Uterine smooth muscle cell (primary cell): ENCODE measurements at places on chromosomes 2 and 18. TPM values are rescaled to one million over a fixed set of nuclear protein-coding genes. Genes with fewer than 3 reads are reported as not detected.

MYL1 gene
- not detected in 2 replicates for total RNA-seq

CYBRD1 gene
- total RNA-seq, result 82.6 and 192 TPM in 2 replicates

HOXD13 gene
- total RNA-seq, result 7.5 and 7.7 TPM in 2 replicates

IL37 gene
- total RNA-seq, result 0.22 TPM in 1 of 2 replicates, not detected in the other

CNPPD1 gene
- total RNA-seq, result 26.9 and 31.2 TPM in 2 replicates

SLC30A3 gene
- 0.66 and 0.87 TPM in 2 replicates for total RNA-seq

BCL2 gene
- 2.7 and 3.6 TPM in 2 replicates for total RNA-seq
